Nephron progenitor cell (in vitro differentiated cells): ENCODE measurements at places on chromosomes 1 and 21.

GRCh38 chr1:109241344-109241743 lies 8.0 kb upstream of the CELSR2 start:
- H3K27ac ChIP-seq: no peak overlapping the region
- H3K36me3 ChIP-seq: peaks cover 9% of the 10 kb centered on the region
- no peak overlapping the region for H3K4me3 ChIP-seq
- no peak for DNase-seq
- peaks cover 28% of the 10 kb centered on the region for H3K4me1 ChIP-seq
- H3K27me3 ChIP-seq: peaks cover 14% of the 10 kb centered on the region

GRCh38 chr1:170592591-170593111 lies 60.7 kb downstream of the GORAB start:
- H3K4me1 ChIP-seq: peaks cover 49% of the 10 kb centered on the region
- peak overlapping the region; percentile 54 for H3K4me3 ChIP-seq
- peaks cover 10% of the 10 kb centered on the region for H3K27me3 ChIP-seq
- H3K27ac ChIP-seq: no peak overlapping the region

DNA sequence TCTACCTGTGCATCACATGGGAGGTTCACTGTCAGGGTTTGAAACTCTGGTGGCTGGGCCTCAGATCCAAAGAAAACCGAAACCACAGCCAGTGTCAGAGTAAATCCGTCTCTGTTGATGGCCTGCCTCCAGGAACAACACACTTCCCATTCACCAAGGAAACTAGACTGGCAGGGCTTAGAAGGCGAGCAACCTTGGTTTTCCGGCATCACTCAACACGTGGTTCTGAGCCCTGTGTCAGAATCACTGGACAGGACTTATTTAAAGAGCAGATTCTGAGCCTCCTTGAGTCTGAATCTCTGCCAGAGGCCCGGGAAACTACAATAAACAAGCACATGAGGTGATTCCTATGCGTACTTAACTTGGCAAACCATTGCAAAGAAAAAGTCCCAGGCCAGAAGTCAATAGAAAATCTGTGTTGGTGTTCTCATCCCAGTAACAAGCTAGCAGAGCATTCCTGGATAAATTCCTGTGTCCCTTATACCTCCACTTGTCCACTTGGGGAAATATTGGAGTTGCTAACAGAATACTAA lies 70.0 kb downstream of the KCTD3 start:
- no peaks in the 10 kb centered on the region for H3K27me3 ChIP-seq
- no peak overlapping the region for H3K27ac ChIP-seq
- no peak overlapping the region for H3K4me3 ChIP-seq
- H3K36me3 ChIP-seq: no peaks in the 10 kb centered on the region

DNA sequence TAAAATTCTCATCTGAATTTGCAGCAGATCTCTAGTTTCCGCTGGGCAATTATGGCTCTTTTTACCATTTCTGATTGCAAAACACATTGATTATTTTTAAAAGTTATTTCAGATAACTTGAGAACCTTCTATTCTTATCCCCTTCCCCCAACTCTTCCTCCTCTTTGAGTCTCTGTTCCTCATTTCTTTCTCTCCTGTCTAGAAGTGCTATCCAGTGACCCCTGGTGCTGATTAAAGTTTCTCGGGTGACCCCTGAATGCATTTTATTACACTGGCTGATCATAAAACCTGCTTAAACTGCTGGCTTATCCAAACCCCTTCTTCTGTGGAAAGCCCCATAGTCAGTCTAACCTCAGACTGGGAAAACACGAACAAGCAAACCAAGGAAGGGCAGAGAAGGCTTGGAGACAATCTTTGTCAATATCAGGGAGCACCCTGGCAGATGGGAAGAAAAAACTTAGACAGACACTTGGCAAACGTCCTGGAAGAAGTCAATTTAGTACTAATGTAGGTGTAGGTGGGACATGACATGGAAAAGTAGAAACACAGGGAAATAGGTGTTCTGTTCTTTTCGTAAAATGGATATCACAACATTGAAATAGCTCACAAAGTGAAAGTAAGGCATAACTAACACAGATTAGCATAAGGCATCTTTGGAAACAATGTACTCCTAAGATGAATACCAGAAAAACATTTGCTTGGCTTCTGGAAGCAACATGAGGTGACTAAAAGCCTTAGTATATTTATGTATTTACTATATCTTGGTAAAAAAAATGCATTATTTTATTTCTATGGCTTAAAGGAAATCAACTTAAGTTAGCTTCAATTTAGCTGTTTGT lies 61.4 kb downstream of the GORAB start:
- H3K27ac ChIP-seq: peak overlapping the region; percentile 75
- peak; percentile 7 for DNase-seq
- H3K36me3 ChIP-seq: peaks cover 9% of the 10 kb centered on the region
- peak overlapping the region; percentile 54 for H3K4me3 ChIP-seq
- H3K27me3 ChIP-seq: peaks cover 10% of the 10 kb centered on the region

- no peak overlapping the region for H3K4me3 ChIP-seq
- H3K36me3 ChIP-seq: peaks cover 41% of the 10 kb centered on the region
- H3K27me3 ChIP-seq: no peaks in the 10 kb centered on the region
- no peaks in the 10 kb centered on the region for H3K4me1 ChIP-seq
- DNase-seq: no peak
- no peak overlapping the region for H3K27ac ChIP-seq
Observed at GRCh38 chr1:175976865-175977642, 230.0 kb downstream of the COP1 start.

GRCh38 chr1:28190996-28191645 lies 14.6 kb upstream of the PTAFR start:
- no peaks in the 10 kb centered on the region for H3K36me3 ChIP-seq
- no peak for DNase-seq
- H3K4me1 ChIP-seq: peaks cover 20% of the 10 kb centered on the region
- H3K4me3 ChIP-seq: no peak overlapping the region

GRCh38 chr1:7753641-7754040 lies 17.5 kb upstream of the VAMP3 start:
- DNase-seq: no peak
- H3K4me3 ChIP-seq: no peak overlapping the region
- H3K27me3 ChIP-seq: peaks cover 2% of the 10 kb centered on the region
- no peaks in the 10 kb centered on the region for H3K36me3 ChIP-seq

DNA sequence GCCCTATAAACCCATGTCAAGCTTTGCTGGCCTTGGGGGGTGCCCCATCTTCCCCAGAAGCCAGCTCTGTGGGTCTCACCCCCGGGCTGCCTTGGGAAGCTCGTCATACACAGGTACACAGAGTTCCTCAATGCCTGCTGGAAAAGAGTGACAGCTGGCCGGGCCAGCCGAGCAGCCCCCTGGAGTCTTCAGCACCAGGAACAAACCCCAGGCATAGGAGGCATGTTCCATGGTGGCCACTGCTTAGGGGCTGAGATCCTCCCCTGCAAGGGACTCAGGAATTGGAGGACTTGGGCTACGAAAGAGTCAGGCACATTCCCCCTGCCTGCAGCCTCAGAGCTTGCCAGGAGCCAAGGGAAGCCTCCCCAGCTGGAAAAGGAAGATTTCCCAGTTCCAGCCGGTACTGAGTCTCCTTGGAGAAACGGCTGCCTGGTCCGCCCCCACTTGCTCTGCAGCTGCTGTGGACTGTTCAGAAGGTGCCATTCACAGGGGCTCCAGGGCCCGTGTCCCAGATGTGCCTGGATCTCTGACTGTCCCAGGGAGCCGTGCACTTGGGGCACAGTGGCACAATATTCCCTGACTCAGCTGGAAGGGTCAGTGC lies 89.5 kb downstream of the STUM start:
- no peak overlapping the region for H3K4me3 ChIP-seq
- H3K36me3 ChIP-seq: peaks cover 5% of the 10 kb centered on the region
- H3K27ac ChIP-seq: no peak overlapping the region
- H3K27me3 ChIP-seq: peaks cover 17% of the 10 kb centered on the region
- peaks cover 18% of the 10 kb centered on the region for H3K4me1 ChIP-seq

DNA sequence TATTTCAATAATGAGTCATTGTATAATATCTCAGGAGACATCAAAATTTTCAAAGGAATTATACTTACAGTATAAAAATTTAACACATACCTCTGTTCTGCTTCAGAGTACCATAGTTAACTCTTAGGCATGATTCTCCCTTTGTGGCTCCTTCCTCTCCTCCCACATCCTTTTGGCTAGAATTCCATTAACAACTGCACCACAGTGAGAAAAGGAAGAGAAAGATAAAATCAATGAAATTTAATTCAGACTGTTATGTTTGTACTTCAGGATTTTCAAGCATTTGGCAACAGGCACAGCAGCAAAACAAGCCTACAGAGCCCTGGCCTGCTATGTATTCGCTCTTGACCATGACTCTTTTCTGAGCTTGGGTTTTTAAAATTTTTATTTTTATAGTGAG lies 57.2 kb upstream of the SGIP1 start:
- no peak overlapping the region for H3K27ac ChIP-seq
- H3K4me3 ChIP-seq: no peak overlapping the region
- no peak for DNase-seq
- peaks cover 3% of the 10 kb centered on the region for H3K27me3 ChIP-seq

DNA sequence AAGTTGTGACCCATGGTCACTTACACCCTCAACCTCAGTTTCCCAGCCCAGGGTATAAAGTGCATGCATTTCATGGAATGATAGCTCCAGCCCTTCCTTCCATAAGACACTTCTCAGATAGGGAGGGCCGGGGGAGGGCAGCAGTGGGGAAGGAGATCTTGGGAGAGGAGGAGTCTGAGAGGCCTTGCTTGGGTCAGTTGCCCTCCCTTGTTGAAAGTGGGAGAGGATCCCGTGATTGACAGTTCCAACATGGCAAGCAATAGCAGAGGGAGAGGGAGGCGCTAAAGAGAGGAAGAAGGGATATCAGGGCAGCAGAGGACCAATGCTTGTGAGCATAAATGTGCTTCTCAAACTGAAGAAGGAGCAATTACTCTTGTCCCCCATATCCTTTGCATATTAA lies 244.4 kb downstream of the CHRM3 start:
- peaks cover 22% of the 10 kb centered on the region for H3K4me1 ChIP-seq
- peaks cover 35% of the 10 kb centered on the region for H3K36me3 ChIP-seq
- H3K27me3 ChIP-seq: no peaks in the 10 kb centered on the region
- no peak overlapping the region for H3K4me3 ChIP-seq
- H3K27ac ChIP-seq: no peak overlapping the region

GRCh38 chr1:11731691-11732283 lies 4.1 kb upstream of the AGTRAP start:
- H3K27ac ChIP-seq: no peak overlapping the region
- peaks cover 48% of the 10 kb centered on the region for H3K4me1 ChIP-seq
- peak overlapping the region; percentile 60 for H3K4me3 ChIP-seq
- H3K36me3 ChIP-seq: no peaks in the 10 kb centered on the region

GRCh38 chr1:91768786-91769725 lies 116.9 kb downstream of the TGFBR3 start:
- peaks cover 3% of the 10 kb centered on the region for H3K27me3 ChIP-seq
- H3K4me3 ChIP-seq: peak overlapping the region; percentile 59
- H3K4me1 ChIP-seq: peaks cover 46% of the 10 kb centered on the region
- peak overlapping the region; percentile 99 for H3K27ac ChIP-seq
- no peaks in the 10 kb centered on the region for H3K36me3 ChIP-seq

DNA sequence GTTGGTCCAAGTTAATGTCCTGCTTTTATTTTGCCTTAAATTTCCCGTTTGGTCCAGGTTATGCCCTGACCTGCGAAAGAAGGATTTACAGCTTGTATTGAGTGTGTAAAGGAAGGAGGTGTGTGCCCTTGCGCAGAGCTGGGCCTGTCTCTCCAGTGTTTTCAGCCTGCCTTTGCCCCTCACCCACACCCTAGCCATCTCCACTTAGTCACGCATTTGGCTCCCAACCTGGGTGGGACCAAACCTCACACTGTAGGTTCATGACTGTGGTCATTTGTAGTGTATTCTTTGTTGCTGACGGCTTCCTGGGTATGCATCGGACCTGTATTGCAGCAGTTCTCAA lies 572 bp upstream of the SRSF10 start:
- peaks cover 3% of the 10 kb centered on the region for H3K27me3 ChIP-seq
- peak overlapping the region; percentile 99 for H3K27ac ChIP-seq
- peak; percentile 30 for DNase-seq
- peaks cover 28% of the 10 kb centered on the region for H3K36me3 ChIP-seq
